ENCODE measurements at places on chromosomes 1 and 21.

GRCh38 chr1:243438146-243438545 is 182.3 kb downstream of the SDCCAG8 start:
- no peak for DNase-seq

DNA sequence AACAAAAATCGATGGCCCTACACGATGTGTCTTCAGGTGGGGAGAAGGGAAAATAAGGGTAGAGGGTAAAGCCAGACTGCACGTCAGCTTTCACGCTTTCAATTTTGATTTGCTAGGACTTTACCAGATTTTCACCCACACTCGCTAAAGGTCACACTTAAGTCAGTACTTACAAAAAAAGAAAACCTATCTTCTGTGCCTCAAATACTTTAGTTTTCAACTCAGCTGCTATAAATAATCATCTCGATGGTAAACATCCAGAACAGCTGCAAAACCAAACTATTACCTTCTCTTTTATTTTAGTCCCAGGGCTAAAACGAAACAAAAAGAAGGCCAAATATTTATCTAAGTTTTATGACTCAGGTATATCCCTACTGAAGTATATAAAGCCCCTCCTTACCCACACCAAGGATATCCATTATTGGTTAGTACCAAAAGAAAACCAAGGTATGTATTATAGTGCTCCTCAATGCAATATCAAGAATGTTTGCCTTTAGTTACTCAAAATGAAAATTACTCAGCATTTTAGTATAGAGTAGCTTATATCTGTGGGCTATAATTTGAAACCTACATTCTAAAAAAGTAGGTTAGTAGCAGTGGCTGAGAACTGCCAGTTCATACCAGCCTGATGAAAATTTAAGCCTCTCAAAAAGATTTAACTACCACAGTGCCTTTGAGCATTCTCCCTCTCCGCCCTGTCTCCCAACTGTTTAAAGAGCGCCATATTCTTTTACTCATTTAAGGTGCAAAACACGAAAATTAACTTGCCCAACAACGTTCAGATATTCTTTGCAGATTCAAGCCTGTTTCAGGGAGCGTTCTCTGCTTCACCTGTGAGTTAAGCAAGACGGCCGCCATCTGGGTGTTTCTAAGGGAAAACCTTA is 1.5 kb downstream of the CSDE1 start:
- DNase-seq, result peak; percentile 25

- DNase-seq, result peak; percentile 32
These were observed 9.6 kb downstream of the DUSP23 start for GRCh38 chr1:159790237-159790917.

- DNase-seq, result no peak
These were observed 33.4 kb downstream of the OR2G3 start for GRCh38 chr1:247638781-247639180.

DNA sequence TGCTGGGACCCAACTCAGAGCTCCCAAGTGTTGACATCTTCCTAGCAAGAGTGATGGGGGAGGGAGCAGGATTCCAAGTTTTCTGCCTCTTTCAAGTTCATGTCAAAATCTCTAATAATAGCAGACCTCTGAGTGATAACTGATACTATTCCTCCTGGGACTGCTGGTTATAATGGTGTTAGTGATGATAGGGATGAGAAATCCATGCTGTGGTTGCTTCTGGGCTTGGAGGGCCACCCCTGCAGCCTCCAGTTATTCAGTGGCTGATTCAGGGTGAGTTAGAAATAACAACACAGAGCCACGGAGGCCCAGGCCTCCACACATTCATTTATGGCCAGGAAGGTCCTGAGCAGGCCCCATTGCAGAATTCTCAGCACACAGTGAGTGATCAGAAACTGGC is 40.6 kb upstream of the ARTN start:
- peak; percentile 10 for DNase-seq

DNA sequence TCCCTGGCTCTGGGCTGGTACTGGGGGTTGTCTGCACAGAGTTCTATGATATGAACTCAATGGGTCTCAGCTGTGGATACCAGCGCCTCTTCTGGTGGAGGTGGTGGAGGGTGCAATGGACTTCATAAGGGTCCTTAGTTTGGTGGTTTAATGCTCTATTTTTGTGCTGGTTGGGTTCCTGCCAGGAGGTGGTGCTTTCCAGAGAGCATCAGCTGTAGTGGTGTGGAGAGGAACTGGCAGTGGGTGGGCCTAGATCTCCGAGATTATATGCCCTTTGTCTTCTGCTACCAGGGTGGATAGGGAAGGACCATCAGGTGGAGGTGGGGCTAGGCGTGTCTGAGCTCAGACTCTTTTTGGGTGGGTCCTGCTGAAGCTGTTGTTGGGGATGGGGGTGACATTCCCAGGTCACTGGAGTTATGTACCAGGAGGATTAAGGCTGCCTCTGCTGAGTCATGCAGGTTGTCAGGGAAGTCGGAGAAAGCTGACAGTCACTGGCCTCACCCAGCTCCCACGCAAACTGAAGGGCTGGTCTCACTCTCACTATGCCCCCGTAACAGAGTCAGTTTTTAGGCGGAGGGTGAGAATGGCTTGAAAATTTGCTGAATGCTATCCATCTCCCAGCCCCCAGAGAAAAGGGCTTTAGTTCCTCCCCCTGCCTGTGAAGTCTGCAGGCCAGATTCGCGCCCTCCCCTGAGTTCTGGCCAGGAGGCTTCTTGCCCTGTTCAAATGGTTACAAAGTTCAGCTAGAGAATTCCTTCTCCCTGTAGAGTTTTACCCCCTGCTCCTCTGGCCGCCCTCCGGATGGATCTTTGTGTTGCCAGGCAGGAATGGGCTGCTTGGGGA is 902.9 kb downstream of the LTN1 start:
- no peak for DNase-seq
